IPS DF 19.7 (cell line): ENCODE measurements at places on chromosomes 4 and X.

DNA sequence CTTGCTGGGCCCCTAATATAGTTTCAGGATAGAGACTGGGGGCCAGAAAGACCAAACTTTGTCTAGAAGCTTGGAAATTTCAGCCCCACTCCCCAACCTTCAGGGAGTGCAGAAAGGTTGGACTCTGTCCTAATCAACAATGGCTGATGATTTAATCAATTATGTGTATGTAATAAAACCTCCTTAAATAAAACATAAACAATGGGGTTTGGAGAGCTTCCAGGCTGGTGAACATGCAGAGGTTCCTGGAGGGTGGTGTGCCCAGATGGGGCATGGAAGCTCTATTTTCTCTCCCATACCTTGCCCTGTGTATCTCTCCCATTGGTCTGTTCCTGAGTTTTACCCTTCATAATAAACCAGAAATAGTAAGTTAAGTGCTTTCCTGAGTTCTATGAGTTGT, 174.2 kb downstream of the GC start:
- no peak for DNase-seq

DNA sequence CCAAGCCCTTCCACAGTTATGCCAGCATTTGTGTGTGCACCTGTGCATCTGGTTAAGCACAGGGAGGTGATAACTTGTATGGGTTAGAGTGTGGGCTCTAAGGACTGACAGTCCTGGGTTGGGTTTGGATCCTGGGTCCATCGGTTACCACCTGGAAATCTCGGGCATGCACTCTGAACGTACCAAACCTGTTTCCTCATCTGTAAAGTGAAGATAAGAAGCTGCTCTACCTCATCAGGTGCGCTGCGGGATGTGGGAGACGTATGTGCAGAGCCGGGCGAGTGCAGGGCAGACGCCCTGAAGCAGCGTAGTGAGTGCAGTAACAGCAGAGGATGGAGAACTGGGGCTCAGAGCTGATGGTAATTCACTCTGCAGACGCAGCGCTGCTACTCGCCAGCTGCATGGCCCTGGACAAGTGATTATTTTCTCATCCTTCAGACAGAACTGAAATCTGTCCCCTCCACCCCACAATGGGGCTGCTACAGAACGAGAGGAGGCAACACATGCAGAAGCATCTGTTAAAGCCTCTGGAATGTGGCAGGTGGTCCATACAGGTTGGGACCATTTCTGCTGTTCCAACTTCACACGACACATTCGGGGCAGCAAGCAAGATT, 64.4 kb downstream of the HADH start:
- no peak for DNase-seq

DNA sequence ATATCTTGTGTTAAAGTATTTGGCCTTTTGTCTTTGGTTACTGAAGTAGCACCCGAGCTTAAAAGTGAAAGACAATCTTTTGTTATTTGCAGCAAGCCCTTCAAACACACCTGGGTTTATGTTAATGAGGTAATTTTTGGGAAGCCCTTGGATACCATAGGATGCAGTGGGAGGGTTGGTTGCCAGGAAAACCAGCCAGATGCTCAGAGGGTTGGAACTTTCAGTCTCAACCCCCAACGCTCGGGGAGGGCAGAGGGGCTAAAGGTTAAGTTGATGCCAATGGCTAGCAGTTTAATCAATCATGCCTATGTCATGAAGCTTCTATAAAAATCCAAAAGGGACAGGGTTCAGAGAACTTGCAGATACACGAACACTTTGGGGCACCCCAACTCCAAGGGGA, 17.2 kb upstream of the GPR173 start:
- no peak for DNase-seq

- DNase-seq: no peak
Measured at GRCh38 chrX:138487866-138488265, 223.7 kb downstream of the FGF13 start.

- no peak for DNase-seq
Measured at GRCh38 chrX:24343719-24344118, 16.7 kb upstream of the SUPT20HL1 start.

GRCh38 chrX:47862680-47863079, 26.0 kb downstream of the ZNF81 start:
- DNase-seq: no peak

DNA sequence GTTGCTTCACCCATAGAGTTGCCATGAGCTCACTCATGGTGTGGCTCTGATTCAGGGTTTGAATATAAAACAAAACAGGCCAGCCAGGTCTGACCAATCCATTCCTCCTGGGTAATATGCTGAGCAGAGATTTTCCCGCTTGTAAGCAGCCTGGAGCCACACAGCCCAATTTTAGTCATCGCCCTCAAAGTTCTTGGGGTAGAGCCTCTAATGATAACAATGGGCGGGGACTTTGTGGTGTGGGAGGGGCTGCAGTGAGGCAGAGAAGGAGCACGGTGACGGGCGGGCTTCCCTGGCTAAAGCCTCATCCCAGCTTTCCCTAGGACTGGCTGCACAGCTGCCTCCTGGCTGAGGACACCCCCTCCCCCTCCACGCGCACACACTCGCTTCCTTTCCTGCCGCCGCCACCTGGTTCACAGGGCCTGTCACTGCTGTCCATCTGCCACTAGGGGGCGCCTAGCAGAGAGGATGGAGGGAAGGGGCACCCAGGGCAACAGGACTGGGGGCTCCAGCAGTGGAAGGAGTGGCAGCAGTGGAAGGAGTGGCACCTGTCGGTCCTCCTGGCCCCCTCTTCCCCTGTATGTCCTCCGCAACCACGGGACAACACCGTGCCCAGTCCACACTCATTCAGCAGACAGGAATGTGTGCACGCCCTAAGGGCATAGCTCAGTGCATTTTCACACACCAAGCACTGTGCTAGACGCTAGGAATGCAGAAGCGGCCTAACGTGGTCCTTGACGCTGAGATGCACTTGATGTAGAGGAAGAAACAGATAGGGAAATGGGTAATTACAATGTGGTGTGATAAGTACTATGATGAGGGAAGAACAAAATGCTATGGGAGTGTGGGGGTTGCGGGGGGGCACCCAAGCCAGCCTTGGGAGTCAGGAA, 26.8 kb downstream of the PRPS1 start:
- DNase-seq: peak; percentile 35

DNA sequence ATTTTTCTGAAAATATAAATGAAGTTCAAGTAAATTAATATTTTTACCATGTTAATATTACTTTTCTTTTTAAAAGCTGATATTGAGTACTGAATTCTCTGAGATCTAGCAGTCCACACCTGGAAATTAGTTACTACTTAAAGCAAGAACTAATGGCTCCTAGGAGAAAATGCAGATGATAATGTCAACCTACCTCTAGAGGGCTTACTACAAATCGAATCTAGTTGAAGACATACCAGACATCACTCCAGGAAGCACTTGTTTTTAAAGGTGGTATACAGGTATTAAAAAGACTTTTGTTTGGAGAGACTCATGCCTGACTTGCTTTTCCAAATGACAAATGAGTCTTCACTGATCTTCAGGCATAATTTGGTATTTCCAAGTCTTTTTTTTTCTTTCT, 516.4 kb upstream of the BOD1L1 start:
- DNase-seq: peak; percentile 20

GRCh38 chr4:185542626-185543315, 7.5 kb upstream of the PDLIM3 start:
- DNase-seq: no peak

DNA sequence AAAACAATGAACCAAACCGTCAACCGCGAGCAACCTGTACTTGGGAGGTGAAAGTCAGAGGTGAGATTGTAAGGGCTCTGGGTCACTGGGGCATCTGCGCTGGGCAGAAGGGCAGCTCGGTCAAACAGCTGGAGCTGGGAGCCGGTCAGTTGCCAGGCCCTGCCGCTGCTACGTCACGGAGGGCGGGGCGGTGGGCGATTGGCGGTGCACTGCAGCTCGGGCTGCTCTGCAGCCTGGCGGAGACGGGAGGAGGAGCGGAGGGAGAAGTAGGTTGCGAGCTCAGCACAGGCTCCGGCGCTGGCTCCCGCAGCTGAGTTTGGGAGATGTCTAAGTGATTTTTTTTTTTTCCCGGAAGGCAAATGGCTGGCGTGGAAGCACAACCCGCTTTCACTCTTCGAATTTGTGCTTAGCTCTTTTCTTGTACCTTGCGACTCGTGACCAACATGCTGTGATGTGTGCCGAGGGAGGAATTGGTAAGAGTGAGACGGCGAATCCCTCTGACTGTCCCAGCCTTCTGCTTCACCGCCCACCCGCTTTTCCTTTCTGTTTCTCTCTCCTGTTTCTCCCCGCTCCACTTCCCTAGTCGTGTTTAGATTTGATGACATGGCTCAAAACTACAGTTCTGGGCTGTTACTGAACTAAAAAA, at the start of gene ATP10D:
Gene ATP10D, plus strand, starts transcription at position 229 of the 646 bp plus-strand sequence. CDS start 27,266 bp downstream, outside the sequence.
- peak; percentile 59 for DNase-seq
